Caco-2 (cell line): ENCODE measurements at places on chromosomes 11 and 22. TPM values are rescaled to one million over a fixed set of nuclear protein-coding genes. Genes with fewer than 3 reads are reported as not detected.

The OR5A2 gene
- not detected in 2 replicates for total RNA-seq

GRCh38 chr11:100777103-100777502, 90.0 kb downstream of the ARHGAP42 start:
- no peak overlapping the region for H3K4me3 ChIP-seq
- no peaks in the 10 kb centered on the region for H3K27me3 ChIP-seq
- peak; percentile 64 for DNase-seq
- peak overlapping the region; percentile 97 for H3K27ac ChIP-seq
- H3K4me1 ChIP-seq, result peaks cover 49% of the 10 kb centered on the region

DNA sequence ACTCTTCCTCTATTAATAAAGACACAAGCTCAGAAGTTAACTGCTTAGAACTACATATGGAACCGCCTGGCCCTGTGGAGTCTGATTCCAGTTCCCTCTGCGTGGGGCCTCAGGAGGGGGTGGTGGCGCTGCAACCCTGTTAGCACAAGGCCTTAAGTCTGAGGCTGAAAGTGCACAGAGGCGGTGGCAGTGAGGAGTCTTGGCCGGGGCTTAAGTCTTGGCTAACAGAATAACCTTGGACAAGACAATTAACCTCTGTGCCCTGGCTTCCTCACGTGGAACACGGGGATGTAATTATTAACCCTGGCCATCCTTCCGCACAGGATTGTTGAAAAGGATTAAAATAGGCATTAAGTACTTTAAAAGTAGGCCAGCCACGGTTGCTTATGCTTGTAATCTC, 191.5 kb downstream of the CEP164 start:
- no peaks in the 10 kb centered on the region for H3K36me3 ChIP-seq
- H3K27me3 ChIP-seq, result no peaks in the 10 kb centered on the region
- peaks cover 18% of the 10 kb centered on the region for H3K4me1 ChIP-seq
- H3K4me3 ChIP-seq, result no peak overlapping the region
- DNase-seq, result peak; percentile 83
- H3K27ac ChIP-seq, result no peak overlapping the region

- H3K27ac ChIP-seq, result peak within 1 kb of the TSS; percentile 96
- DNase-seq, result peak; percentile 65
- H3K4me3 ChIP-seq, result peak within 1 kb of the TSS; percentile 79
- H3K4me1 ChIP-seq, result peaks cover 28% of the 10 kb centered on the region
- H3K27me3 ChIP-seq, result no peaks in the 10 kb centered on the region
- peaks cover 12% of the 10 kb centered on the region for H3K36me3 ChIP-seq
Observed at GRCh38 chr11:72224564-72225410, at the start of gene INPPL1. Gene INPPL1 (plus strand): TSS chr11:72224767. CDS start chr11:72224985, 218 bp downstream.

- H3K36me3 ChIP-seq, result no peaks in the 10 kb centered on the region
- H3K4me1 ChIP-seq, result no peaks in the 10 kb centered on the region
Observed at GRCh38 chr11:125451400-125452124, 44.5 kb downstream of the FEZ1 start.

DNA sequence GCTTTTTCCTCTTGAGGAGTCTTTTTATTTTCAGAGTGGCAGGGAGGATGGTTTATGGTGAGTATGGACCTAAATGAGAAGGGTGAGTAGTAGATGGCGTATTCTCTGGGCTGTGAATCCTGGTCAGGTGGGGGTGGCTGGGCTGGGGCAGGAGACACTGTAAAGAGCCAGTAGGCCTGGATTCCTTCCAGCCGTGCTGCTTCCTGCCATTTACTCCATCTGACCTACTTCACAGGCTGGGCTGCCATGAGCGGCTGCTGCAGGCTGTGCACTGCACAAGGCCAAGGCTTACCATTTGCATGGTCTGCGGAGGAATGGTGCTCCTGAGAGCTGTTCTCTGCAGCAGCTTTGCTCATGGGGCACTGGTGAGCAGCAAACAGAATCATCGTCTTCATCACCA, 297.6 kb downstream of the KIRREL3 start:
- peaks cover 2% of the 10 kb centered on the region for H3K27me3 ChIP-seq
- H3K4me1 ChIP-seq, result no peaks in the 10 kb centered on the region
- DNase-seq, result no peak
- no peaks in the 10 kb centered on the region for H3K36me3 ChIP-seq
- H3K27ac ChIP-seq, result no peak overlapping the region
- no peak overlapping the region for H3K4me3 ChIP-seq

- no peaks in the 10 kb centered on the region; the same call in 1 of the 2 replicates for H3K27me3 ChIP-seq
- no peak overlapping the region for H3K27ac ChIP-seq
- H3K4me1 ChIP-seq, result no peaks in the 10 kb centered on the region
- no peak for DNase-seq
- H3K36me3 ChIP-seq, result no peaks in the 10 kb centered on the region
- no peak overlapping the region for H3K4me3 ChIP-seq
Observed at GRCh38 chr22:20972933-20973577, 6.0 kb downstream of the AIFM3 start.

DNA sequence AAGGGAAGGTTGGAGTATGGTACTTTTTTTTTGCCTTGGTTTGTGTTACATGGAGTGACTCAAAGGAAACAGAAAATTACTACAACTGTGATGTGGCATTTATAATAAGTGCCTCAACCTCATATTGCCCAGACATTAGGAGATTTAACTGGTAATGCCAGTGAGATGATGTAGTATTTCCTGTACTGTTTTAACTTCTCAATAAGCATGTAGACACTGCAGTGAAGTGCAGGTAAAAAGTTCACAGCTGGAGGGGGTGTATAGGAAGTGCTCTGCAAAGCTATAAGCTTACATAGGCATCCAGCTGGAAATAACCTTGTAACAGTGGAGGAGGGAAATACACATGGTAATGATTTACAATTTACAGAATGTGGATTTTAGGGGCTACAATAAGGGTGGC, 138.2 kb upstream of the MTMR2 start:
- no peak overlapping the region for H3K27ac ChIP-seq
- H3K27me3 ChIP-seq, result no peaks in the 10 kb centered on the region
- no peak for DNase-seq
- no peaks in the 10 kb centered on the region for H3K36me3 ChIP-seq

GRCh38 chr11:35078470-35078735, 60.6 kb upstream of the CD44 start:
- H3K4me3 ChIP-seq, result no peak overlapping the region
- H3K27ac ChIP-seq, result no peak overlapping the region

- no peaks in the 10 kb centered on the region for H3K27me3 ChIP-seq
- DNase-seq, result peak; percentile 22
- H3K36me3 ChIP-seq, result no peaks in the 10 kb centered on the region
- no peaks in the 10 kb centered on the region for H3K4me1 ChIP-seq
- no peak overlapping the region for H3K27ac ChIP-seq
Observed at GRCh38 chr11:62217191-62217748, 8.8 kb downstream of the SCGB2A1 start.

GRCh38 chr22:36196254-36197064, 5.2 kb downstream of the APOL4 start:
- no peaks in the 10 kb centered on the region; the same call in 1 of the 2 replicates for H3K27me3 ChIP-seq
- no peaks in the 10 kb centered on the region for H3K4me1 ChIP-seq
- no peak overlapping the region for H3K4me3 ChIP-seq
- DNase-seq, result no peak

DNA sequence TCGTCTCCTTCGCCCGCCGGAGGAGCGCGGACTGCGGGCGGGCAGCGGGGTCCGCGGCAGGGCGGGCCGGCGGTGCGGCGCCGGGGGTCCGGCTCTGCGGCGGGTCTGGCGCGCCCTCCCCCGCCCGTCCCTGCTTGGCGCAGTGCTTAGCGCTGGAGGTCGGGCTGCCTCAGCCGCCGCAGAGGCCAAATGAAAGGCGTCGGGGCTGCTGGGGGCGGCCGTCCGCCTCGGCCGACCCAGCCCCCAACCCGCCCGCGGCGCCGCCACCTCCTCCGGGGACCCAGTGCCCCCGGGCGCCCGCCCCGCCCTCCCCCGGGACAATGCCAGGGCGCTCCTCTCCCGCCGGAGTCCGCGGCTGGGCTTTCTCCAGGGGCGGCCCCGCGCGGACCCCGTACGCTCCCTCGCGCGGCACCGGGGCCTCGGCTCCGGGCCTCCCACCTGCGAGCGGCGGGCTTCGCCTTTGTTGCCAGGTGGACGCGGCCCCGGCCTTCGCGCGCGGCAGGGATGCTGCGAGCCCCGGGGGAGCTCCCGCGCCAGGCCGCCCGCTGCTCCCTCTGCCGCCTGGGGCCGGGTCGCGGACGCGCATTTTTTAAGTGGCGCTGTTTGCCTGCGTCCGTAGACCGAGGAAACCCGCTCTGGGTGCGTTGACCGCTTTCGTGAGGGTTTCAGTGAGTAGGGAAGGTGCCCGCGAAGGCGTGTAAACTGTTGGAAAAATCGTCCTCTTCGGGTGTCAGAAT, 583 bp downstream of the APLP2 start:
- H3K27me3 ChIP-seq, result no peaks in the 10 kb centered on the region
- peak; percentile 76 for DNase-seq
- H3K36me3 ChIP-seq, result no peaks in the 10 kb centered on the region

- peaks cover 12% of the 10 kb centered on the region for H3K4me1 ChIP-seq
- no peak overlapping the region for H3K27ac ChIP-seq
- no peak overlapping the region for H3K4me3 ChIP-seq
- no peaks in the 10 kb centered on the region for H3K36me3 ChIP-seq
- no peak for DNase-seq
Observed at GRCh38 chr11:72972496-72973128, 158.4 kb downstream of the ATG16L2 start.
